ENCODE measurements at places on chromosomes 11 and 22.

- no peak for DNase-seq
Observed at GRCh38 chr11:73554671-73555320, 43.1 kb downstream of the FAM168A start.

DNA sequence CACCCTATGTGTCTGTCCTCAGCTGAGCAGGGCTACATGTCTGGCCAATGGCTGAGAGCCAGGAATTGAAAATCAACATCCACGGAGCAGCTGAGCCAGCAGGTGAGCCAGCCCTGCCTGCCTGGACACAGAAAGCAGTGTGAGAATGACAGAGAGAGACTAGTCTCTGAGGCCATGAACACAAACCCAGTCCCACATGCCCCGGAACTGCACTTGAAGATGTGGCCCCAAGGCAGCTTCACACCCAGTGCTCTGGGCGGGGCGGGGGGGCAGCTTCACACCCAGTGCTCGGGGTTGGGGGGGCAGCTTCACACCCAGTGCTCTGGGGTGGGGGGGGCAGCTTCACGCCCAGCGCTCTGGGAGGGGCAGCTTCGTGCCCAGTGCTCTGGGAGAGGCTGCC lies 37.6 kb downstream of the TRMU start:
- peak; percentile 71 for DNase-seq

GRCh38 chr11:3977078-3977477 lies 117.5 kb upstream of the RRM1 start:
- no peak for DNase-seq

DNA sequence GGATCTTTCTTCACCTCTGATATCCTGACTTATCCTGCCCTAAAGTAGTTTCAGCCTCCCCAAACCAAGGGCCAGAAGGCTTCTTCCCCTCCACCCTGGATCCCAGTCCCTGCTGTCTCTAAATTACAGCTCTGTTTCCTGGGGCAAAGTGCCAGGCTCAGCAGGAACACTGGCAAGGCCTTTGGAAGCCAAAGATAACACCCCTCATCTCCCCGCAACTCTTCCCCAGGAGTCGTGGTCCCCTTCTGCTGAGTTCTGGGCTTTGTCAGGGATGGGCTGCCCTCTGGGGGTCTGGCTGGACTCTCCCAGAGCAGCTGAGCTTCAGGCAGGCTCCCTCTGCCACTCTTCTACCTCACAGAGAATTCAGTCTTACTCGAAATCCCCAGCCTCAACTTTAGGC lies 53.8 kb upstream of the AMPD3 start:
- DNase-seq, result no peak

DNA sequence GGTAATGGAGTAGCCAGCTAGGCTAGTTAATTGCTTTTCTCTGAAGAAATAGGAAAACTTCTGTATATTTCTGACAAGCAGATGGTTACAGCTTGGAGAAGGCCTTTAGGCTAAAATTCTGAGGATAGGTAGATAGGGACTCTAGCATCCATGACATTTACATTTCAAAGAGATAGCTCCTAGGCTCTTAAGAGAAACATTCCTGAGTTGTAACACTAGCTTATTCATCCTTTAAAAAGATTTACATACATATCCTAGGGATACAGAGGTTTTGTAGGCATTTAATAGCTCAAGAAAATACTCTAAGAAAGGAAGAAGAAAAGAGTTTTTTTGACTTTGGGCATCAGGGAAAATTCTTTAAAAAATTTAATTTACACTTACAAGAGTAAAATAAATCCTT lies 130.9 kb upstream of the CCDC179 start:
- DNase-seq, result no peak

- no peak for DNase-seq
Observed at GRCh38 chr11:132455044-132455443, 1077.3 kb downstream of the OPCML start.

DNA sequence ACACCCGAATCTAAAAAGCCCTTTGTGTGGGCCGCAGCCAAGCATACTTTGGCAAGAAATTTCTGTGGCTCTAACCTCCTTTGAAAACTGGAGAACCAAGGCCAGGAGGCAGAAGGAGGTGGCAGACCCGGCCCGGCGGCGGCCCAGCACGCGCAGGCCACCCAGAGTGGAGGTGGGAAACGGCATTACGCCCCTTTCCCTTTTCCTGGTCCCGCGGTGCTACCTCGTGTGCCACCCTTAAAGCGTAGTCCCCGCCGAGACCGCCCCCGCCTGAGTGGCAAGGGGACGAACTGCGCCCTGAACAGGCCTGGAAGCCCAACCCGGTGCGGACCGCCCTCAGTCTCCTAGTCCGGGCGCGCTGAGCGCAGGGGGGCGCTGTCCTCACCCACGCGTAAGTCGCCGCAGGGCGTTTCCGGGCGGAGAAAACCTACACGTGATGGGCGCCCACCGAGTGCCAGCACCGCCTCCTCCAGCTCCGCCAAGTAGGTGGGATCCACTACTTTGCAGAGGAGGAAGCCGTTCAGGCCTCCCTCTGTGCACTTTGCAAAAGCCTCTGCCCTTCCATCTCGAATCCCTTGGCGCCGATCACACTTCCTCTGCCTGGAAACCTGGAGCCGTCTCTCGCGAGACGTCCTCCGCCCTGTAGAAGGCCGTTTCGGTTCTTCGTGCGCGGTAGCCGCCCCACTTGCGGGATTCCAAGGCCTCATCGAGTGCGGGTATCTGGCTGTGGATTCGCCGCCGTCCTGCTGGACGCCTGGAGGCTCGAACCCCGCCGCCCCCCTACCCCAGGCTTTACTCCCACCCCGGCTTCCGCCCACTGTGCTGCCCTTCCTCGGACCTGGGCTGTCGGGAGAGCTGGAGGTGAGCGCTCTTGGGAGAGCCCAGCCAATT lies at the start of gene ACCS:
Gene ACCS (plus strand): TSS at position 430 of the 891 bp plus-strand sequence. CDS start 1,358 bp downstream, outside the sequence.
- peak; percentile 93 for DNase-seq

GRCh38 chr11:17412488-17413180 lies 24.2 kb upstream of the KCNJ11 start:
- no peak for DNase-seq

- no peak for DNase-seq
Observed at GRCh38 chr11:100910808-100911207, 218.8 kb downstream of the PGR start.

GRCh38 chr11:2796091-2796490 lies 89.5 kb downstream of the CDKN1C start:
- DNase-seq, result peak; percentile 25

GRCh38 chr22:39117585-39118191 lies 20.6 kb downstream of the APOBEC3H start:
- DNase-seq, result no peak

DNA sequence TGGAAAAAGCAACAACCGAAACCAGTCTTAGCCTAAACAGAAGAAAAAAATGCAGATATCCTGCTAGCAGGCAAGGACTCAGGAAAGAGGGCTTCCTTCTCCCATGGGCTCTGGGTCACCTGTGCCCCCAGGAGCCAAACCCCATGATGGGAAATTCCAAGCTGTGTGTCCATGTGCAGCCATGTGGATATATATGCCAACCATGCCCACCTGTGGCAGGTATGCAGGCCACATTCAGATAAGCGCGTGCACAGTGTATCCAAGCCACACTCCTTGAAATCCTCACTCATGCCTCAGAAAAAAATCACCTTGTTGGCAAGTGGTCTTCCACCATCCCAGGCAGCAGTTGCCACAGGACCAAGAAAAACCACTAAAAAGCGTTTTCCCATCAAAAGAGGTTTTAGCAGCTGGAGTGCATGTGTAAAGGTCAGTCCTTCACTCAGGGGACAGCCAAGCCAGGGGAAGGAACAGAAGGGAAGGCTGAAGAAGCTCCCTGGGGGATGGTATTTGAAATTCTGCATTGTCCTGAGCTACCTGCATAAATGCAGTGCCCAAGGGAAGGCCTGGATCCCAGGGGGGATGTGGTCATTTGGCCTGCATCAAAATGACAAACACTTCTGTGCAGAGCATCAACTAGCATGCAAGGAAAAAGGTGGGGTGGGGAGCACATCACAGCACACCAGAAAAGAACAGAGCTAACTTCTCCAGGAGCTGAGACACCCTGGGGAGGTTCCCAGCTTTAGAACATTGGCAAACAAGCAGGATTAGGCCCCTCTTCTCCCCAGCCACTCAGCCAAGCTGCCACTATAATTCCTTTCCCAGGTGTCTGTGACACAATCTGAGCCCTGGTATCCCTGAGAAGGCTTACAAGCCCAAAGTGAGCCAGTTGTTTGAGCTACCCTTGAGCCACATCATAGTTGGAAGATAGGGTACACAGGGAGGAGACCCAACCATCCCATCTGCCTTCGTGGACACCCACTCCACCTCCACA lies 76.2 kb downstream of the GALNT18 start:
- no peak for DNase-seq

GRCh38 chr11:5476186-5476819 lies 12.2 kb upstream of the OR52D1 start:
- peak; percentile 20 for DNase-seq

Measured in pancreas (tissue), 10 donors.